ENCODE measurements at places on chromosomes 4 and X. TPM values are rescaled to one million over a fixed set of nuclear protein-coding genes. Genes with fewer than 3 reads are reported as not detected.

GRCh38 chr4:161926033-161926828 is 237.6 kb downstream of the FSTL5 start:
- DNase-seq, result no peak
- no peaks in the 10 kb centered on the region for H3K4me1 ChIP-seq
- no peaks in the 10 kb centered on the region for H3K27me3 ChIP-seq

DNA sequence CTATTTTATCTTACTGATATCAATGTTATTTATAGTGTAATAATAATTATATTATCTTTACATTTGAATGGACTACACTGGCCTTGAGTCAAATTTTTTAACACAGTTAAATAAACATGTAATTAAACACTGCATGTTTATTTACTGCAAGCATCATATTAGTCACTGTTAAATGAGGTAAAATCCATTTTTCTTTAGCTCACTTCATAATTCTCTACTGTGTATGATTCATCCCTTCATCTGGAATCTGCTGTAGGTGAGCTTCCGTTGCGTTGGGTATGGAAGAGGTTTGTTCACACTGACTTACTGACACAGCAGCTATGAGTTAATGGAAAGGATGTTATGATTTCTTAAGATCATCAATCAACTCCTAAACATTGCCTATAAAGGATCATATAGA is 572.3 kb downstream of the PCDH11X start:
- no peak overlapping the region for H3K27ac ChIP-seq
- DNase-seq, result no peak
- no peaks in the 10 kb centered on the region for H3K4me1 ChIP-seq
- H3K27me3 ChIP-seq, result no peaks in the 10 kb centered on the region
- H3K36me3 ChIP-seq, result no peaks in the 10 kb centered on the region

DNA sequence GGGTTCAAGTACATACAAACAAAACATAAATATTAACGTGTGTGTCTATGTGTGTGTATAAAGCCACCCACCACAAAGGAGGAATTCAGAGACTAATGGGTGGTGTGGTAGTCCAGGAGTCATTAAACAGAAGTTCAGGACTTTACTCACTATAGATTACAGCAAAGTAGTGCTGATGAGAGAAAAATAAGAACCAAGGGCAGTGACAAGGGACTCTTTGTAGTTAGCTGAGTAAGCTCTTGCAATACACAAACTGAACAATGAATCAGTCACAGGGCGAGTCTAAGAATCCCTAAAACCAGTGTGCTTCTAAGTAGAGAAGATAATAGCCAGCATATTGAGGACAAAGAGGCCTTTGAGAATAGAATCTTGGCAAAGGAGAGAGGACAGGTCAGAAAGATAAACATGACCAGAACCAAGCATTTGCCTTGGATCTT is 232.4 kb downstream of the PPP3CA start:
- H3K27ac ChIP-seq, result no peak overlapping the region
- no peak overlapping the region for H3K4me3 ChIP-seq
- no peak for DNase-seq
- no peaks in the 10 kb centered on the region for H3K4me1 ChIP-seq
- H3K27me3 ChIP-seq, result no peaks in the 10 kb centered on the region

DNA sequence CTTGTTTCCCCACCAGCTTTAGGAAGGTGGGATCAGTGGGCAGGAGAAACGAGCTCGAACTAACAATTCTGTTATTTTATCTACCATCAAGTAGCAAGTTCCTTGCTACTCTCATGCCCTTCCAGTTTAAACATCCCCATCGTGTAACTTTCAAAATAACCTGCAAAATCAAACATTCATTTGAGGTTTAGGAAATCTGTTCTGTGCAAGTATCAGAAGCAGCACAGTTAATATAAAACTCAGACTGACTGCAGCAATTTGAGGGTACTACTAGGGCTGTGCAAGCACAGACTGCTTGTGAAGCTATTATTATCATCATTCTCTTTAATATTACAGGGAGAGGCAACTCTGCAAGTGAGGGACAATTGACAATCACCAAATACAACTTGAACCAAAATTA is 48.0 kb downstream of the CHST7 start:
- no peak overlapping the region for H3K4me3 ChIP-seq
- peaks cover 54% of the 10 kb centered on the region for H3K36me3 ChIP-seq
- H3K27me3 ChIP-seq, result no peaks in the 10 kb centered on the region
- no peak for DNase-seq
- no peak overlapping the region for H3K27ac ChIP-seq
- H3K4me1 ChIP-seq, result peaks cover 13% of the 10 kb centered on the region

DNA sequence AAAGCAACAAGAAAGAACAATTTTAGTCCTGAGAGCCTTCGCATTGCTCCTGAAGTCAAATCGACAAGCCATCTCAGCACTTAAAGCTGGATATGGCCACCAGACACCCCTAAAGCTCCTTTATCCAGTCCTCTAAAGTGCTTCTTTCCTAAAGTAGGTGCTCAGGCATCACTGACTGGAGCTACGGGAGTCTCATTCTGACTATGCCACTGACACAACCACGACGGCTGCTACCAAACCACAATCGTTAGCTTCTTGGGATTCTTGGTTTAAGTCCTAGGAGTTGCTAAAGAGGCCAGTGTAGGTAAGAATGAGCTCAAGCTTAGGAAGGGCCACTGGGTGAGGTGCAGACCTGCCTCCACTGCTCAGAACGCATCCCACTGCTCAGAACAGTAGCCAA is 1.0 kb downstream of the SLC10A6 start:
- H3K27ac ChIP-seq, result no peak overlapping the region
- no peak overlapping the region for H3K4me3 ChIP-seq
- peaks cover 3% of the 10 kb centered on the region for H3K27me3 ChIP-seq
- no peak for DNase-seq

The BTC gene
- not detected for total RNA-seq

DNA sequence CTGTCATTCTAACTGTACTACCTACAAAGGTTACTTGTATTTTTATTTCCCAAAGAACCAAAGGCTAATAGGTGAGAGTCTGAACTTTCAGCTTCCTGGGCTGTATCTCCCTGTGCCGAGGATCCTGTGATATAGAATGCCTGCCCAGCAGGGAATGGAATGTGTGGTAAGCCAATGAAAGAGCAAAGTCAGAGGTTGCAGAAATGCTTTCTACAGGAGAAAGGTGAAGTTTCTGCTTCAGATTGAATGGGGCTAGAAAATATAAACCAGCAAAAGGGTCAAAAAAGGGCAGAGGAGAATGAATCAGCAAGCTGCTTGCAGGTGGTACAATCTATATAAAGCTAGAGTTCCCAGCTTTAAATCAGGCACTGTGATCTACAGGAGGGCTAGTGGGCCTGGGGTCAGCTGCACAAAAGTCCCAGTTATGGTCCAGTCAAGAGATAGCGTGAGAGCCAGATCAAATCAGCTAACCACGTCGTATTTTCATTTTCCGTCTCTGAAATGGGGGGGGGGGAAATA is 146.1 kb downstream of the DCTD start:
- H3K36me3 ChIP-seq, result no peaks in the 10 kb centered on the region
- H3K27ac ChIP-seq, result no peak overlapping the region
- no peaks in the 10 kb centered on the region for H3K4me1 ChIP-seq
- no peak for DNase-seq
- no peak overlapping the region for H3K4me3 ChIP-seq
- H3K27me3 ChIP-seq, result no peaks in the 10 kb centered on the region
